ENCODE measurements at places on chromosomes 3 and 15. TPM values are rescaled to one million over a fixed set of nuclear protein-coding genes. Genes with fewer than 3 reads are reported as not detected.
A peak's percentile ranks its signal among the peaks of the same experiment; 100 is the strongest.

GRCh38 chr3:110327870-110328269 is 743.7 kb upstream of the NECTIN3 start:
- no peak for DNase-seq
- H3K36me3 ChIP-seq, result no peaks in the 10 kb centered on the region
- no peak overlapping the region for H3K4me3 ChIP-seq
- no peaks in the 10 kb centered on the region for H3K27me3 ChIP-seq
- peaks cover 9% of the 10 kb centered on the region for H3K4me1 ChIP-seq

DNA sequence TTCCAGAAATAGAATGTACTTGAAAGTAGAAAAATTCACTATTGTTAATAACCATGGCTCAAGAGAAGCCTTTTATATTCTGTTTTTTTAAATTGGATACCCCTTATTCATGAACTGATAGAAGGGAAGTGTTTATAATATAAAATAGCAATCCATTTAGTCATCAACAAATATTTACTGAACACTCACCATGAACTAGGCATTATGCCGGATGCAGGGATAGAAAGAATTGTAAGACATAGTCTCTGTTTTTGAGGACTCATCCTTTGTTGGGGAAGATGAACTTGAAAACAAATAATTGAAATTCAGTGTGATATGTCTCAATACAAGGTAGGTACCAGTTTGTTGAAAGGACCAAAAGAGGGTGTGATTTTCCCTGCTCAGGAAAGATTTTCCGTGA is 160.9 kb upstream of the SATB1 start:
- H3K4me3 ChIP-seq, result no peak overlapping the region
- no peaks in the 10 kb centered on the region for H3K4me1 ChIP-seq
- H3K36me3 ChIP-seq, result peaks cover 2% of the 10 kb centered on the region
- no peak for DNase-seq

CEP63 gene
- 23.2 TPM for total RNA-seq

NR1I2 gene
- total RNA-seq, result not detected

GRCh38 chr3:183536238-183536880 is 19.1 kb downstream of the KLHL6 start:
- no peak overlapping the region for H3K27ac ChIP-seq
- peaks cover 29% of the 10 kb centered on the region for H3K4me1 ChIP-seq

DNA sequence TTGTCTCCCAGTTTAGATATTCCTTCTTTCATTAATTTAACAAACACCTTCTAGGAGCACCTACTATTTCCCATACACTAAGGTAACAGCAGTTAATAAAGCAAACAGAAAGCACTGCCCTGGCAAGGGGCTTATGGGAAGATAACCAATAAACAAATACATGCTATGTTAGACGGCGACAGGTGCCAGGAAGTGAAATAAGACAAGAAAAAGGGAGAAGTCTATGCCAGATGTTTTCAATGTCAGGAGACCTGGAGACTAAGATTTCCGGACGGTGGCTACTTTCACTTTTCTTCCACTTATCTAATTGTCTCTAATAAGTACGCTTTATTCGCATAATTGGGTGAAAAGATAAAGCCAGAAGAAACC is 32.5 kb upstream of the ZNF445 start:
- H3K27me3 ChIP-seq, result no peaks in the 10 kb centered on the region
- peak overlapping the region; percentile 76 for H3K27ac ChIP-seq
- H3K36me3 ChIP-seq, result no peaks in the 10 kb centered on the region
- peak overlapping the region; percentile 91 for H3K4me3 ChIP-seq
- no peak for DNase-seq
- peaks cover 39% of the 10 kb centered on the region for H3K4me1 ChIP-seq

DNA sequence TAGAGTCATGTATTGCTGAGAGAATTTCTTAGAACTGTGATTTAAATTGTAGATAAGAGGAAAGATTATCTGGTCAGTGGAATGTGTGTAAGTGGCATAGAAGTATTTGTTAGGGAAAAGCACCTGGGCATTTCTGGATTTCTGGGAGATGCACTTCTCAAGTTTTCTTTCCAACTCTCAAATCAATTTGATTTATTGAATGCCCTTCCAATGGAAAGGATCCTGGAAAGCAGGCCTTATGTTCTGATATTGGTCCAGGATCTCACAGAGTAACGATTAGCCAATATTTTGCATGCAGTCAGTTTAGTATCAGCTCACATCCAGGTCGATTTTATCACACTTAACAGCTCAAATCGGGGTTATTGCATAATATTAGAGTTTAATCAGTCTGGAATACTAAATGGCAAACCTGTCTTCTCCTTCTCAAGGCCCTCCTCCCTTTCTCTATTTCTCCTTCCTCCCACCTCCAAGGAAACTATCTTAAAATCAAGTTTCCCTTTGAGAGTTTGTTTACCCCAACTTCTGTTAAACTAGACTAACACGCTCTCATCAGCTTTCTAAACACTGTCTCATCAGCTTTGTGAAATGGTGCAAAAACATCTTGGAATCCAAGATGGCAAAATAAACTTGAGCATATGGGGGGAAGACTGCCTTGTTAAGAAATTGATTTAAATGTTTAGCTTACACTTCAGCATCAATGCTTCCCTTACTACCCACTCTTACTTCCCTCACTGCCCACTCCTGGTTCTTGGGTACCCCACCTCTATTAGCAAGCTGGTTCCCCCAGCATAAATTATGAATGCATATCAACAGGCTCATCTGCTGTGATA is 9.5 kb downstream of the SOX2 start:
- H3K4me1 ChIP-seq, result peaks cover 25% of the 10 kb centered on the region
- DNase-seq, result no peak
- H3K4me3 ChIP-seq, result no peak overlapping the region
- no peaks in the 10 kb centered on the region for H3K36me3 ChIP-seq
- H3K27me3 ChIP-seq, result peaks cover 83% of the 10 kb centered on the region

DNA sequence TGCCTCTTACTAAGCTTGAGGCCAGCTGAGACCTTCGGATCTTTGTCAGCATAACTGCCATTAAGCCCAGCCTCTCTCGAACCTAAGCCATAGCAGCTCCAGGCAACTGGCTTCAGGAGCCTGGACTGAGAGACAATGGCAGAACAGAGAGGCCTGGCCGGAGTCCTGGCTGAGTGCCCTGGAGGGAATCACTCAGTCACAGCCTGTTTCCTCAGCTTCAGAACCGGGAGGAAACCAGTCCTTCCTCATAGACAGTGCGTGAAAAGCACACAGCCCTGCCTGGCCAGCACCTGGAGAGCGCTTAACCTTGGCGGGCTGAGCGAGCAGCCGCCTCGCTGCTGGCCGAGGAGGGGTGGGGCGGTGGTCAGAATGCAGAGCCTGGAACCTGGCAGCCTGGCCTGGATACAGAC is 21.6 kb downstream of the RNU5B-1 start:
- H3K27me3 ChIP-seq, result peaks cover 1% of the 10 kb centered on the region
- H3K4me1 ChIP-seq, result peaks cover 5% of the 10 kb centered on the region
- H3K36me3 ChIP-seq, result no peaks in the 10 kb centered on the region
- H3K4me3 ChIP-seq, result no peak overlapping the region
- H3K27ac ChIP-seq, result no peak overlapping the region

GRCh38 chr3:29475854-29476253 is 195.0 kb downstream of the RBMS3 start:
- H3K4me3 ChIP-seq, result no peak overlapping the region
- peaks cover 25% of the 10 kb centered on the region for H3K4me1 ChIP-seq
- DNase-seq, result no peak
- no peaks in the 10 kb centered on the region for H3K27me3 ChIP-seq
- H3K36me3 ChIP-seq, result no peaks in the 10 kb centered on the region

DNA sequence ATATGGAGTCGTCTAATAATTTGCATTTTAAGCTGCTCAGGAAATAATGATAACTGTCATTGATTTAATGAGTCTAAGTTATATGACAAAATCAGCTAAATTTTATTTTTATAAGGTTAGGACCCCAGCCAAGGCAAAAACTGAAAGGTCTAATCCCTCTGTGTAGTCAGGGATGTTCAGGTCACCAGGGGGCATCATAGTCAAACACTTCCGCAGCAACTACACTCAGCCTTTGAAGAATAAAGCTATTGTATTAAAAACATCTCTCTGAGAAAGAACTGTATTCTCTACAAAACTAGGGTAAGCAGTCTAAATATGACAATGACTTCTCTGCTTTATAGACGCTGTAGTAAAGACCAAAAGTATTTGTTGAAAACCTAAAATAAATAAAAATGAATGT is 15.0 kb downstream of the INTS14 start:
- no peak for DNase-seq
- no peak overlapping the region for H3K4me3 ChIP-seq
- no peak overlapping the region for H3K27ac ChIP-seq
- H3K36me3 ChIP-seq, result peaks cover 27% of the 10 kb centered on the region
- peaks cover 5% of the 10 kb centered on the region for H3K4me1 ChIP-seq

- H3K36me3 ChIP-seq, result no peaks in the 10 kb centered on the region
- DNase-seq, result no peak
- H3K27me3 ChIP-seq, result no peaks in the 10 kb centered on the region
Measured at GRCh38 chr3:111076732-111077131, 5.1 kb downstream of the NECTIN3 start.

GRCh38 chr3:27617552-27617951 is 104.6 kb downstream of the EOMES start:
- H3K27me3 ChIP-seq, result no peaks in the 10 kb centered on the region
- H3K27ac ChIP-seq, result no peak overlapping the region
- no peaks in the 10 kb centered on the region for H3K36me3 ChIP-seq
- H3K4me3 ChIP-seq, result no peak overlapping the region
- peaks cover 24% of the 10 kb centered on the region for H3K4me1 ChIP-seq
- DNase-seq, result no peak

- peaks cover 15% of the 10 kb centered on the region for H3K27me3 ChIP-seq
- DNase-seq, result no peak
- no peaks in the 10 kb centered on the region for H3K36me3 ChIP-seq
- H3K4me3 ChIP-seq, result no peak overlapping the region
- no peaks in the 10 kb centered on the region for H3K4me1 ChIP-seq
Measured at GRCh38 chr3:164320962-164321361, 757.3 kb downstream of the SI start.

DNA sequence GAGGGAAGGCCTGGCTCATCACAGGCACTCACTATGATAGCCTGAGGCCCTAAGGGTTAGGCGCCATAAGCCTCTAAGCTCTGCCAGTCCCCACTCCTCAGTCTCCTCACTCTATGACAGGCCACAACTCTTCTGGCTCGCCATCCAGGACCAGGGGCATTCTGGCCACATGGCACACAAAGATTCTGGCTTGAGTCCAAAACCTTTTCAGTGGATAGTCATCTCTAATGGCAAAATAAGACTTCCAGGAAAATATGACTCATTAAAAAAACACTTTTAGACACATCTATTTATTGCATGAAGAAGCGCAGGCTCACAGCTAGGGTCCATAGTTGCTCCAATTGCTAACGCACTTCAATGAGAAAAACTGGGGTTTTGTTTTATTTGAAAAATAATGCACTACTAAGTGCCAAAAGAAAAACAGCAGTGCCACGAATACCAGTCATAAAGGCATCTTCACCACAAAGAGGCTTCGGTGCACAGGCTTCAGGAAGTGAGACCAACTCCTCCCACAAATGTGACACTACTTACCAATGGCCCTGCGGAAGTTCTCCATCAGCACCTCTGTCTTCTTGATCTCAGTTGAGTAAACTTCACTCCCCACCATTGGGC is 11.1 kb downstream of the RUVBL1 start:
- DNase-seq, result no peak
- H3K4me3 ChIP-seq, result no peak overlapping the region
- H3K27ac ChIP-seq, result peak overlapping the region; percentile 85

GRCh38 chr15:94586099-94586498 is 354.7 kb downstream of the MCTP2 start:
- no peak for DNase-seq
- H3K27ac ChIP-seq, result no peak overlapping the region
- no peaks in the 10 kb centered on the region for H3K27me3 ChIP-seq
- H3K4me1 ChIP-seq, result no peaks in the 10 kb centered on the region
- H3K4me3 ChIP-seq, result no peak overlapping the region

DNA sequence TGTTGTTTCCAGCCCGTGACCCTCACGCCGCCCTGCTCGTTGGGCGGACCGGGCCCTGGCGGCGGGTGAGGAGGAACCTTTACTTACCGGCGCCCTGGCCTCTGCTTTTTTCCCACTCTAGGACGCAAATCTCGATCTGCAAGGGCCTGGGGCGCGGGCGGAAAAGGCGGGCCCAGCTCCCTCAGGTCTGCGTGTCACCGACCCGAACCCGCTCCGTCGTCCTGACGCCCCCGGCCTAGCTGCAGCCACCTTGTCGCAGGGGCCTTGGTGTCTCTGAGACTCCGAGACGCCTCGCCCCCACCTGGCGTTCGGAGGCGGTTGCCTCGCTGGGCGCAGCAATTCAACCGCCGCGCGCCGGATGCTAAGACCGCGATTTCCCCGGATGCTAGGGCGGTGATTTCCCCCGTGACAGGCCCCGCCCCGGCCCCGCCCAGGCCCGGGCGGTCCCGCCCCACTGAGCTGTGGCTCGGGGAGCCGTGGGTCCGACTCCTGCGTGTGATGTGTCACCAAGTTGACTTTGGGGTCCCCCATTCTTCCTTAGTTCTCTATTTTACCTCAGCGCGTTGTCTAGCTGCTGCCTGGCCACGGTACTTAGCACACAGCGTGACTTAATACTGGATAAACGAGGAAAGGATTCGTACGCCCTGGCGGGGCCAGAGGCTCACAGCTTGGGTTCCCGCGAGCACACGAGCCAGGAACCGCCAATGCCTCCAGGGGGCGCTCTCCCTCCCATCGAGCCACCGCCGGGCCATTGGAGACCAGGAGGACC is at the start of gene RPL39L:
RPL39L (minus strand) TSS at position 371 of the 769 bp plus-strand sequence. CDS start 18,196 bp downstream, outside the sequence.
- no peaks in the 10 kb centered on the region for H3K36me3 ChIP-seq
- peaks cover 3% of the 10 kb centered on the region for H3K27me3 ChIP-seq
- H3K4me3 ChIP-seq, result peak within 1 kb of the TSS; percentile 87
- no peak for DNase-seq

- H3K4me3 ChIP-seq, result peak overlapping the region; percentile 96
- H3K27me3 ChIP-seq, result no peaks in the 10 kb centered on the region
- DNase-seq, result no peak
- peak overlapping the region; percentile 97 for H3K27ac ChIP-seq
- peaks cover 39% of the 10 kb centered on the region for H3K4me1 ChIP-seq
Measured at GRCh38 chr3:8962226-8962861, 928 bp downstream of the RAD18 start.

DNA sequence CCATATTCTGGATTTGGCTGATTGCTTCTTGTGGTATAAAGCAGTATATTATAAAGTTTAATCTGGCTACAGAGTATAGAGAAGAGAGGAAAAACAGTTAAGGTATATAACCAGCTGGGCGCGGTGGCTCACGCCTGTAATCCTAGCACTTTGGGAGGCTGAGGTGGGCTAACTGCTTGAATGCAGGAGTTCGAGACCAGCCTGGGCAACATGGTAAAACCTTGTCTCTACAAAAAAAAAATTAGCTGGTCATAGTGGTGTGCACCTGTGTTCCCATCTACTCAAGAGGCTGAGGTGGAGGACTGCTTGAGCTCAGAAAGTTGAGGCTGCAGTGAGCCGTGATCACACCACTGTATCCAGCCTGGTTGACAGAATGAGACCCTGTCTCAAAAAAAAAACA is 7.3 kb downstream of the SLC12A6 start:
- no peak overlapping the region for H3K27ac ChIP-seq
- H3K4me3 ChIP-seq, result no peak overlapping the region
- peaks cover 25% of the 10 kb centered on the region for H3K4me1 ChIP-seq

GADL1 gene
- total RNA-seq, result not detected

BCL2A1 gene
- total RNA-seq, result not detected

- no peak within 1 kb of the TSS for H3K4me3 ChIP-seq
Measured at GRCh38 chr3:42875325-42876151, at the start of gene CYP8B1. Gene CYP8B1 (minus strand): TSS chr3:42875879. CDS start chr3:42875816, 63 bp downstream.

GRCh38 chr3:167913219-167913835 is 177.8 kb downstream of the SERPINI1 start:
- H3K36me3 ChIP-seq, result no peaks in the 10 kb centered on the region
- no peak for DNase-seq
- peaks cover 28% of the 10 kb centered on the region for H3K27me3 ChIP-seq
- H3K4me3 ChIP-seq, result no peak overlapping the region
- H3K4me1 ChIP-seq, result no peaks in the 10 kb centered on the region
- no peak overlapping the region for H3K27ac ChIP-seq

- no peak for DNase-seq
- no peaks in the 10 kb centered on the region for H3K4me1 ChIP-seq
- H3K36me3 ChIP-seq, result no peaks in the 10 kb centered on the region
- peaks cover 21% of the 10 kb centered on the region for H3K27me3 ChIP-seq
- H3K27ac ChIP-seq, result no peak overlapping the region
Measured at GRCh38 chr3:11908981-11909698, 62.5 kb upstream of the TAMM41 start.
